ENCODE measurements at places on chromosomes 6 and 20. TPM values are rescaled to one million over a fixed set of nuclear protein-coding genes. Genes with fewer than 3 reads are reported as not detected.

GRCh38 chr6:34517461-34517881 lies 38.7 kb downstream of the SPDEF start:
- no peak for DNase-seq

NFYA gene
- polyA plus RNA-seq = 45.6 TPM

RAET1G gene
- polyA plus RNA-seq = 1.2 TPM

DNA sequence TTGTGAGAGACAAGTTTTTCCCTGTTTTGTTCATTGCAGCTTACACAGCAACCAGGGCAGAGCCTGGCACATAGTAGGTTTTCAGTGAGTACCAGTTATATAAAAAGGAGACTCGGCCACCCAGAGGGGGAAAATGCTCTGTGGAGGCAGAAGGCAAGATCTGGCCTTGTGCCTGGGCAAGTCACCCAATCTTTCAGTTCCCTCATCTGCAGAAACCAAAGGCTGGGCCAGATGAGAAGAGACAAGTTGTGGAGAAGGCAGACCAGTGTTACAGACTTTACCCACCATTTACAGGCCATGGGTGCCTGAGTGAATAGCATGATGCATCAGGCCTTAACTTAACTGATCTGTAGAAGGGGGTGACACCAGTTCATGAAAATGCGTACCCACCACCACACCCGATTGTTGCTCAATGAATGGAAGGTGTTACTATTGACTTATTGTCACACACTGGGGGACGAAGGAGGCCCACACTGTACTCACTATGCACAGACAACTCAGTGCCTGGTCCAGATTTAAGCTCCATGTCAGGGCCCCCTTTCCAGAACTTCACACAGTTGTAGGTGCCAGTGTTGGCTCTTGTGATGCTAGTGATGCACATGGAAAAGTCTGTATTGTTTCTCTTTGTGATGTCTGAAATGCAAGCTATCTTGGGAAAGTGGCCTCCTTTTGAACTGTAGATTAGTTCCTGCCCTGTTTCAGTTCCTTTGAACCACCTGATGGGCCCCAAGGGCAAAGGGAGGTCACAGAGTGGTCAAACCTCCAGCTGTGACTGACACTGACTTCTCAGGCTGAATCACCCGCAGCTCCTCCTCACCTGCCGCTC lies 64.3 kb upstream of the SIRPG start:
- no peak for DNase-seq

TCF19 gene
- 20.8 TPM for polyA plus RNA-seq

KHDRBS2 gene
- 2.1 TPM for polyA plus RNA-seq

MARCKS gene
- 299 TPM for polyA plus RNA-seq

GRCh38 chr6:16619777-16620176 lies 141.5 kb downstream of the ATXN1 start:
- no peak for DNase-seq

DNA sequence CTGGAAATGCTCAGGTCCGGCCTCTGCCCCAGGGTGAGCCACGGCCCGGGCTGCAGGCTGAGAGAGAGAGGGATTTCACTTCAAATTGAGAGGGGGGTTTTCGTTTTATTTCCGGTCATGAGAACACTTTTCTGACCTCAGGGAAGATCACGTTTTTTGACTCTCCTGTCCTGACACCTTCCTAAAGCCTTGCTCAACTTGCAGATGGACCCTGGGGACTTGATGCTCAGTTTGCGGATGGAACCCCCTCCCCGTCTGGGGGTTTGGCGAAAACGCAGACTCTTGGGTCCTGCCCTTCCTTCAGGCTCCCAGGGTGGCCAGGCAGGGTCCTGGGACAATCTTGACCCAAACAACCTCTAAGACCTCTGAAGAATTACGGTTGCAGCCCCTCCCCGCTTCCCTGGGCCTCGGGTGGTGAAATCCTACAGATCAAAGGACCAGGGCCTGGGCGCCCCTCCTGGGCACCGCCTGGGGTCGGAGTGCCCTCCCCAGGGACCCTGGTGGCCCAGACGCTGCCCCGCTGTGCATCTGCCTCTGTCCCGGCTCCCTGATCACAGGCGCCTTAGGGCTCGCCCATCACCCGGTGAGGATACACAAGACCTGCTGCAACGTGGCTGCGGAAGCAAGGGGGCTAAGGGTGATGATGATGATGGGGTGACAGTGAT lies 148.2 kb downstream of the ERMARD start:
- DNase-seq = no peak

- no peak for DNase-seq
Observed at GRCh38 chr6:74979065-74979766, 226.6 kb downstream of the COL12A1 start.

DNA sequence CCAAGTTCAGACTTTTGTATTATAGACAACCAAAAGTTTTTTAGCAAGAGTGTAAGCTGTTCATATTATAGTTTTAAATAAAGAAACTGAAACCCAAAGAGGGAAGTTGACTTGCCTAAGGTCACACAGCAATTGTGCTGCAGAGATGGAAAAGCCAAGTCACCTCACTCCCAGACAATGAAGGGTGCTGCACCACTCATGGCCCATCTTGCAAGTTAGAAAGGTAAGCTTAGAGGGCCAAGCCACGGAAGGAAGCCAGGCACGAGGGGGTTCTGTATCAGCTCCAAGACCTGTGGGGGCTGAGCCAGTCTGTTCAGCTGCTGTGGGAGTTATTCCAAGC lies 860 bp downstream of the DEFB124 start:
- no peak for DNase-seq

GRCh38 chr6:438634-439170 lies 47.1 kb downstream of the IRF4 start:
- DNase-seq = no peak

- no peak for DNase-seq
Observed at GRCh38 chr6:34570066-34570833, 14.1 kb upstream of the SPDEF start.

- no peak for DNase-seq
Observed at GRCh38 chr6:125312478-125312877, 10.7 kb upstream of the HDDC2 start.

LAMA4 gene
- polyA plus RNA-seq = 90.0 TPM

DNA sequence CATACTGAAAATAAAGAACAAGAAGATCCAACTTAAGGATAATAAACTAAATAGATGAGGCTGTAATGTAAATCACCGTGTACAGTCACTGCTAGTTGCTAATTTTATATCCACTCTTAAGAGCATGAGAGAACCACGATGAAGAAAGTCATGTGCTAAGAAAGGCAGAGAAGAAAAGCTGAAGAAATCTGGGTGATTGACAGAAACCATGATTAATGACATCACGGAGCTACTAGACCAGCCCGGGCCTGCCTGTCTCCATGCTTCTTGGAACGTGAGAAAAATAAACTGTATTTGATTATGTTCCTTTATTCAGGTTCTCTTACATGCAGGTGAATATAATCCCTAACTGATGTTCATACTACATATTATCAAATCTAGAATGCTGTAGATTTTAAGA lies 84.2 kb upstream of the E2F3 start:
- DNase-seq = no peak

GRCh38 chr6:160221423-160221822 lies 37.2 kb downstream of the SLC22A2 start:
- DNase-seq = no peak

SLC26A8 gene
- polyA plus RNA-seq = 0.24 TPM

DNA sequence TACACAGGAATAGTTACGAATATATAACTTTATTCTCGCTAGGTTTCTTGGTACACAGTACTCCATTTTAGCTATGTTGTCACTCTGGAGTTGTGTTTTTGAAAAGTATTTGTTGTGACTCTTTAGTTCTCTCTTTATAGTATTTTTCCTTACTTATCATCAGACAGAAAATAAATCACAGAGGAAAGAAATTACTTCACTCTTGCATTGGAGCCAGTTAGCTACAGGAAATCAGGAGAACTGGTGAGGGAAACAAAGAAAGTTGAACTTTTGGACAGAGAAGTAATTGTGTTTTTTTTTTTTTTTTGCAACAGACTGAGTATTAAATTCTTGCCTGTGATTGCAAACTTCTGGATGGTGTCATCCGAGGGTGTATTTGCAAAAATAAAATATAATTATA lies 33.9 kb downstream of the DSE start:
- DNase-seq = no peak

DNA sequence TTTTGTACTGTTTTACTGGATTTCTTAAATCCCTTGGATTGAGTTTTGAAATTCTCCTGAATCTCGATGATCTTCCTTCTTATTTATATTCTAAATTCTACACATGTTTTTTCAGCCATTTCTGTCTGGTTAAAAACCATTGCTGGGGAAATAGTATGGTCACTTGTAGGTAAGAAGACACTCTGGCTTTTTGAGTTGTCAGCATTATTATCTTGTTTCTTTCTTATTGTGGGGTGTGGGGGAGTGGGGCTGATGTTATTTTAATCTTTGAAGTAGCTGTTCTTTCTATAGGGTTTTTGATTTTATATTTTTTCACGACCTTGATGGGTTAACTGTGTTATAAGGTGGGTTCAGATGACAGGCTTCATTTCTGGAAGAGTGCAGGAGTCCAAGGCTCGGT lies 37.4 kb upstream of the ADGRB3 start:
- DNase-seq = no peak

TRIM10 gene
- polyA plus RNA-seq = 0.33 TPM

ISM1 gene
- polyA plus RNA-seq = 3.3 TPM

- DNase-seq = no peak
Observed at GRCh38 chr20:50932691-50933280, 1.5 kb upstream of the ADNP start.

- DNase-seq = no peak
Observed at GRCh38 chr6:29967379-29968010, 25.2 kb downstream of the HLA-A start.

CRISP3 gene
- 0.49 TPM for polyA plus RNA-seq

SAPCD1 gene
- 4.2 TPM for polyA plus RNA-seq

DNA sequence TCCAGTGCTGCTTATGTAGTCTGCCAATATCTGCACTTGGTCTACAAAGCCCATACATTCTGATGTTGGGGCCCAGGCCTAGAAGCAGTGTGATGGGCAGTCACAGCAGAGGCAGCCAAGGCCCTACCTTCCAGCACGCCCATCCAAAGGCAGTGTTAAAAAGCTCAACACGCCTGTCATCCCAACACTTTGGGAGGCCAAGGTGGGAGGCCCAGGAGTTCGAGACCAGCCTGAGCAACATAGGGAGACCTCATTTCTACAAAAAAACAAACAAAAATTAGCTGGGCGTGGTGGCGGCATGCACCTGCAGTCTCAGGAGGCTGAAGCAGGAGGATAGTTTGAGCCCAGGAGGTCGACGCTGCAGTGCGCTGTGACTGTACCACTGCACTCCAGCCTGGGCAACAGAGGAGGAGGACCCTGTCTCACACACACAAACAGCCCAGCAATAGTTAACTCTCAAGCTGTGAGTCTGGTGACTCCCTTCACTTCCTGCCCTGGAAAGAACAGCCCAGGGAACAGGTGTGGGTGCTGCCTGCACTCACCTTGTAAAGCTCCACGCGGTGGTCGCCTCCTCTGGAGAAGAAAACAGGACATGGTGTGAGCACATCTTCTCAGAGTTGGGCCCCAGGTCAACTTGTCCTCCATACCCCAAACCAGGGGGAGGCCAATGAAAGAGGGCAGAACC lies 68.8 kb downstream of the PYGB start:
- DNase-seq = no peak

TNF gene
- 0.49 TPM for polyA plus RNA-seq

DNA sequence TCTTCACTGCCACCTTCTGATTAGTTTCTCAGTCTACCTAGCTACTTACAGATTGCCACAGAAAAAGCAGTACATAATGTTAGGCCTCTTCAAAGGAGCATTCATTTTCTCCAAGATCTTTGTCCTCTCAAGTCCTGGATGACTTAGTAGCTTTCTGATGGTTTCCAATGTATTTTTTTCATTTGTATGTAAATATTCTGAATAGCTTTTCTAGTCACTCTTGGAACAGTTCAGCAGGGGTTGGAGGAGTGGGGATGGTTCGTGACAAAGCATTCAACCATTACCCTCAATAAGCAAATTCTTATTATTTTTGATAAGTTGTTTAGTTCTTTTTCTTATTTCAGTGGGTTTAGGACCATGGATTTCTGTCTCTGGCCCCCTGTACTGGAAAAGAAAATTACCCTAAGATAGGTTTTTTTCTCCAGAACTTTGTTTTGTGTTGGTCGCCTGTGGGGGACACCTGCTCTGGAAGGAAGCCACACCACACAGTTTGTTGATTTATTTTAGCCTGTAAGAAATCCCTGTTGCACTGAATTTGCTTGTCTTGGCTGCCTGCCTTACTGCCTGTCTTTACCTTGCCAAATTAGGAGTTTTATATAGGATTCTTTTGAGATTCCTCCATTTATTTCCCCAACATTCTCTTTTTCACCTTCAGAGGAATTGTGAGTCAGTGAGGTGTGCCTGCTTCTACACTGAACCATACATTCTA lies 247.9 kb downstream of the RFPL4B start:
- no peak for DNase-seq

CDH22 gene
- 0.05 TPM for polyA plus RNA-seq

DNA sequence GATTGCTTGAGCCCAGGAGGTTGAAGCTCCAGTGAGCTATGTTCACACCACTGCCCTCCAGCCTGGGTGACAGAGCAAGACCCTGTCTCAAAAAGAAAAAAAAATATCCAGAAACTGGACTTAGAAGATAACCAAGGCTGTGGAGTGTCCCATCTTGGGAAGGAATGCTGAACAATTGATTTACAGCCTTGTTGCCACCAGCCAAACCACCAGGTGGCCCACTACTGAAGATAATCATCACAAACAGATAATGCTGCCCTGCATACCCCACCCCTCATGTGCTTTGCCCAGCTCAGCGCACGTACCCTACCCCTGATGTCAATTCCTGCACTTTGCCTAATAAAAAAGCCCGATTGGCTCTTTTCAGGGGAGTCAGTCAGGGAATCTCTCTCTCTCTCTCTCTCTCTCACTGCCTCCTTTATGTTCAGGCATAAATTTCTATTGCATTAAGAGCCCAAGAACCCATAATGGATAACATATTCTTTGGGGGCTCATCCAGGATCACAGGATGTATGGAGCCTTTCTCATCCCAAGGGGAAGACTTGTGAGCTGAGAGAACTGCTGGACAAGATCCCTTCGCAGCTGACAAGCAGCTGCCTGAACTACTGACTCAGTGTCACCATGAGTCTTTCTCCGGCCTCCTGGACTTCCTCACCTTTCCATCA lies 166.4 kb downstream of the CD24 start:
- no peak for DNase-seq

SLC18B1 gene
- 33.4 TPM for polyA plus RNA-seq

ADTRP gene
- polyA plus RNA-seq = 2.1 TPM

DNA sequence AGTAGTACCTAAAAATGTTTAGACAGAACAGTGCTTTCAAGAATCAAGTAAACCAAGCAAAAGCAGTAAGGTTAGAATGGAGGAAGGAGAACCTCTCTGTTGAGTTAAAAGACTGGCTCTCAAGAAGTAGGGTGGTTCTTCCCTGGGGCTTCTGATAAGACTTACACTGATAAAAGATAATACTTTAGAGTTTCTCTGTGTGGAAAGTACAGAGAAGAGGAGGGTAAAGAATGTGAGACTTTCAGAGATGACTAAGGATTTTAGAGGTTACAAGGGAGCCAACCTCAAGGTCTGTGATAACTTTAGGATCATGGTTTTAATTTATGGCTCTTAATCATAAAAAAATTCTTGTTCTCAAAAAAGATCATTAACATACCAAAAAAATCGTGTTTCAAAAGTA lies 30.9 kb upstream of the ALDH8A1 start:
- DNase-seq = no peak

ZNF341 gene
- polyA plus RNA-seq = 5.0 TPM

GRCh38 chr6:129969064-129969463 lies 49.3 kb upstream of the L3MBTL3 start:
- no peak for DNase-seq

Data from left renal cortex interstitium (tissue), 4 donors.